ENCODE measurements at places on chromosomes 12 and 14.

- no peak for DNase-seq
Observed at GRCh38 chr12:66799551-66799950, 120.7 kb upstream of the GRIP1 start.

DNA sequence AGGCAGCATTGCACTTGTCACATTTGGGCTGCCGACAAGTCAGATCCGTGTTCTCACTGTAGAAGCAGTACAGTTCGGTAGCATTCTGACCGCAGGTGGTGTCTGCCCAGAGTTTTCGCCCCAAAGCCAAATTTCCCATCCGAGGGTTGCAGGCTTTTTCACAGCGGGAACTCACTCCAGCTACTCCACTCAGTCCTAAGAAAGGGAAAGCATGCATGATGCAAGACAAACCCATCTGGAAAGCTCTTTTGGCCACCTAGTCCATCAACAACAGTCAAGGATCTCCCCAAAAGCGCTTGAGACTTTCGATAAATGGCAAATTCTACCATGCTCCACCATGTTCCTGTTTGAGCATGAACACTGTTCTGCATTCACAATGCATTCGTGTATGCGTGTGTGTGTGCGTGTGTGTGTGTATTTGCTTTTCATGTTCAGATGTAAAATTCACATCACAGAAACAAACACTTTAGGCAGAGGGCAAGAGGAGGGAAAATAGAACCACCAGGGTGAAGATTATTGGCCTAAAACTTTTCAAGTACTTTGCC lies 3.2 kb downstream of the NTN4 start:
- DNase-seq, result no peak

GRCh38 chr12:61188801-61189595 lies 1071.2 kb upstream of the USP15 start:
- DNase-seq, result no peak

DNA sequence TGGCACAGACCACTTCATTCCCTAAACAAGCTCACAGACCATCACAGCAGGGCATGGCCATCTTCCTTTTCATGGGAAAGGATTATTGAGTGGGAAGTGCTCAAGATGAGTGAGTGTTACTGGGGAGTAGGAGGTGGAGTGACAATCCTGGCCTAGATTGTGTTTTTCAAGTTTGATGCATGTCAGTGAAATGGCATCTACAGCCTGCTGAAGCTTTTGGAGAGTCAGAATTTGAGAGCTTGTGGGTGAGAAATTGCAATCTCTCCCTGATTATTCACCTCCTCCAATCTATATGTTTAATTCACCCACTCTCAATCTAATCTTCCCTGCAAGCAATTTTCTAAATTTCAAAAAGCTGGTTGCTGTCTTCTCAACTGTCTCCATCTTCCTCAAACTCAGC lies 156.1 kb upstream of the G2E3 start:
- no peak for DNase-seq
